ENCODE measurements at places on chromosomes 3 and 15.

DNA sequence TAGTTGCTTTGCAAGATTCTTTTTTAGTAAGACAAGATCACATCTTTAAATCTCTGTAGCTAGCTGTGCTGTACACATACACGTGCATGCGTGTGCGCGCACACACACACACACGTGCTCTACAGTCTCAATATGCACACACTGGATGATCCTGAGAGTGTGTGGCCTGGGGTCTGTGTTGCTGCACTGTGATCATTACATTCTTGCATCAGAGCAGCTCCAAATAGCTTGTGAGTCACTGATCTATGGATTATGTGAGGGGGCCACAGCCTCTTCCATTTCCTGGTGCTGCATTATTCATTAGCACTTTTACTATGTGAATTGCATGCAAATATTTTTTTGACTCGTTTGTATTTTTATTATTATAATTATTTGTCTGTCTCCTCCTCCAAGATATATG lies 34.6 kb downstream of the MCTP2 start:
- DNase-seq: no peak

DNA sequence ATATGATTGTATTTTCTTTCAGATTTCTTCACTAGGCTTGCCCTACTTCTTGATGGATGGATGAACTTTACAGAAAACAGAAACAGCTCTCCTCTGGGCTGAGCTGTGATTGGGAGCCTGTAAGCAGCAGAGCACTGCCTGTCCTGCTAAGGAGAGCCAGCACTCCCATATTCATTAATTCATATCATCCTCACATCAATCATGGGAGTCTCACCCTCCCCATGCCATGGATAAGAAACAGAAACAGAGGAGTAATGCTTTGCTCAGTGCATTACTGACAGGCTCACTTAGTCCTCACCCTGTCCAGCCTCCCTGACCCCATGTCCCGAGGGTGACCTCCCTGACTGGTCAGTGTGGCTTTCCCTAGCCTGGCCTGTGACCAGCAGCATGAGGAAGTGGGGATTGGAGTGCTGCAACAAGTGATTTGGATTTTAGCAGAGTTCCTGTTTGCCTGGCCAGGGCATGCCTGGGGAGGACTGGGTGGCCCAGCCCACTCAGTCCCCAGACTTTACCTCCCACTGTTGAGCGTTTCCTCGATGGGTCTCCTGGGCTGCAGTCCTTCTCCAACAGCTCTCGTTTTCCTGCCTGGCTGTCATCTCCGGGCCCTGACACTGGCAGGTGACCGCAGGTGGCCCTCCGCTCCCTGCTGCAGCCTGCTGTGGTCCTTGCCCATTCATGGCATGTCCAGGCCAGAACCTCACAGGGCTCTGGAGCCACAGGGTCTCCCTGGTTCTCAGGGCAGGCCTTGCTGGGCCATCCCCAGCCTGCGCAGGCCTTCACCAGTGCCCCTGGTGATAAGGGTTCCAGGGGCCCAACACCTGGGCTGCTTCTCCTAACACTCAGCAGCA lies 1.3 kb upstream of the TMIE start:
- DNase-seq: no peak

GRCh38 chr15:46222826-46223225 lies 588.0 kb downstream of the SQOR start:
- no peak for DNase-seq

GRCh38 chr3:191051037-191051436 lies 148.0 kb upstream of the OSTN start:
- DNase-seq: peak; percentile 37

- peak; percentile 89 for DNase-seq
Observed at GRCh38 chr3:17039594-17039993, 154.8 kb downstream of the PLCL2 start.

GRCh38 chr15:98012354-98012753 lies 51.9 kb downstream of the ARRDC4 start:
- no peak for DNase-seq

DNA sequence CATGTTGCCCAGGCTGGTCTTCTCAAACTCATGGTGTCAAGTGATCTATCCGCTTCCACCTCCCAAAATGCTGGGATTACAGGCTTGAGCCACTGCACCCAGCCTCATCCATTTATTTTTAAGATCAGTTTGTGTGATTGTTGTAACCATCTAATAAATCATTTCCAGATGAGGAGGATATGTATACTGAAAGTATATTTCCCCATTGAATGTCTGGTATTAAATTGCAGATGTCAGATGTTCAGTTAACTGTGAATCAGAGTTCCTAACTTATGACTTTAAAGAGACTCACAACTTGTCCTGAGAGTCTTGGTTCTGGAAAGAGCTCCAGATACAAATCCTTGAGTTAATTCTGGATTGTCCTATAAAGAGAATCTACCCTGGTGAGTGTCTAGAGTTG lies 62.4 kb downstream of the TRIM71 start:
- peak; percentile 49 for DNase-seq

- no peak for DNase-seq
Observed at GRCh38 chr3:126372413-126373145, 15.4 kb upstream of the KLF15 start.

- no peak for DNase-seq
Observed at GRCh38 chr15:90918835-90919234, 13.5 kb downstream of the HDDC3 start.

DNA sequence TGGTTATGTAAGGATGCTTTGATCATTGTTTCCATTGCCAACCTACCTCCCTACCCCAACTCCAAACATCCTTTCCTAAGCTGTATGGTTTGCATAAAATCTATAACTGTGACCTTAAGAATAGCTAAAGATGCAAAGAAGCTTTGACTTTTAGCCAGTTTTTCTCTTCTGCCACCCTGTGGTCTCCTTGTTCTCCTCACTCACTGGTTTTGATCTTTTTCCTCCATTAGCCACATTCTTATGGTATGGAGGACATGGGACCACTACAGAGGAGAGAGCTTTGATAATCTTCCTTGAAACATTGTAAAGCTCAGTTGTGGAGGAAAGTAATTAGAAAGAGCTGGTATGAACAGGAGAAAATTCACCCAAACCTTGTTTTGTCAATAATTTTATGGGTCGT lies 115.9 kb downstream of the NEK11 start:
- peak; percentile 17 for DNase-seq

- no peak for DNase-seq
Observed at GRCh38 chr3:32076566-32076965, 29.9 kb upstream of the GPD1L start.

- DNase-seq: no peak
Observed at GRCh38 chr15:78399091-78399490, 38.9 kb upstream of the IREB2 start.

DNA sequence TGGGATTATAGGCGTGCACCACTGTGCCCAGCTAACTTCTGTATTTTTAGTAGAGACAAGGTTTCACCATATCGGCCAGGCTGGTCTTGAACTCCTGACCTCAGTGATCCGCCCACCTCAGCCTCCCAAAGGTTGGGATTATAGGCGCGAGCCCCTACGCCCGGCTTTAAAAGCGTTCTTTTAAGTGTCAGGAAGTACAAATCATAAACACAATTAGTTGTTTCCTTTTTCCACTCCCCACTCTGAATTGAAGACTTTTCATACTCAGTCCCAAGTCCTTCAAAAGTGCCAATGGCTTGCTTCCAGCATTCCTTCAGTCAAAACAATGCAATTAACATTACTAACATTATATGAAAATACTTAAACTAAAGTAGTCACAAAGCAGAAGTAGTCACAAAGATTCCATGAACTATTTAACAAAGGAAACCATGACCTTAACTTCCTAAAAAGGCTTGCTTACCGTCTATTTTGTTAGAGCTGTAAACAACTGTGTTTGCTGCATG lies 8.1 kb downstream of the WDR82 start:
- peak; percentile 69 for DNase-seq

DNA sequence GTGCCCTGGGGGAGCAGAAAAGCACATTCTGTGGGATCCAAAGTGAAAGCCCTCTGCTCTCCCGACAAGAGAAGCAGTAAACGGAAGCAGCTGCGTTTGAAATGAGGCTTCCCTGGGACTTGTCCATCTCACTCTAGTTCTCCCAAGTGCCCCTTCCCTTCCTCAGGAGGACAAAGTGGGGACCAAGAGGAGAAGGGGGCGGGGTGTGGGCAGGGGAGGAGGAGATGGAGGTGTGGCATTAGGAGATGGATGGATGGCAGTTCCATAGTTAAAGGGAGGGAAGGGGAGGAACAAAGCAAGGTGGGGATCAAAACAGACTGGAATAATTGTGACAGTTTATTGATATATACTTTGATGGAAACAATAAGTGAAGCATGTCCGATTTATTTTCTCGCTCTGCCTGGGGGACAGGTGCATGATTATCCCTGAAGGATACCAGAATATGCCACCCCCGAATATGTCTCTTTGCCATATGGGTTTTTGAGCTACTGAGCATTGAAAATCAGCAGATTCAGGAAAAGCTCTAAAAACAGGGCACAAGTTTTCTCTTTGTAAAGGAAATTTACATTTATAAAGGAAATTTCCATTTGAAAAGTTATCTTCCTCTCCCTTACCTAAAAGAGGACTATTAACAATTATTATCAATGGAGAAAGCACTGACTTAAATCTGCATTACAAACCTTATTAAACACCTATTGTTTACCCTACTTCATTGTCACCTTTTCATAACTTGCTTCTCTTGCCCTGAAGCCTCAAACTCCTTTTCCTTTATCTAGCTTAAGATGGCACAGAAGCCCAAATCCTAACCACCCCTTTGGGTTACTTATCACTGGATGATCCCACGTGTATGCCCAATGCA lies 58.9 kb upstream of the DAZL start:
- no peak for DNase-seq

DNA sequence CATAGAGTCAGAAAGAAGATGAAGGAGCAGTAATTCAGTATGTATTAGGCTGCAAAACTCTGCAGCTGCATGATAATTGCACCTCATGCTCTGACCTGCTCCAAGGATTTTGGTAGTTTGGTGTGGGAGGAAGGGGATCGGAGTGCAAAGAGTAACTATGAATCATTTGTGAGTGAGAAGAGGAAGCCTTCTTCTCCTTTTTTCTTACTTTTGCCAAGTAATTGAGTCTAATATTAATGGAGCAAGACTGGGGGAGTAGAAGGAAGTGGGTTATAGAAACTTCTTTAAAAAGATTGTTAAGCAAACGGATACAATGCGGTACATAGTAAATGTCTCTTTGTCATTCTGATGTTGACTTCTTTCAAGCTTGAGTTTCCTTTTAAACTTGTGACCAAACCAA lies 276.5 kb downstream of the EDEM1 start:
- DNase-seq: no peak

DNA sequence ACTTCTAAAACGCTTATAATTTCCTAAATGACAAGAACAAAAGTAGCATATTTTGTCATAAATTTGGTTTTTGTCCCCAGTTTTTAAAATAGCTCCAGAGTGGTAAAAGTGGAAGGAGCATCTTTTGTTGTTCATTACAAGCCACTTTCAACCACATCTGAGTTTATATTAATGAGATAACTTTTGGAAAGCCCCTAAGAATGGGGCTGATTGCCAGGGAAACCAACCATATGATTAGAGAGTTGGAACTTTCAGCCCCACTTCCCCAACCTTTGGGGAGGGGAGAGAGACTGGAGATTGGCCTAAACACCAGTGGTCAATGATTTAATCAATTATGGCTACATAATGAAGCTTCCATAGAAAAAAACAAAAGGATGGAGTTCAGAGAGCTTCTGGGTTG lies 57.4 kb downstream of the CPA3 start:
- no peak for DNase-seq

- no peak for DNase-seq
Observed at GRCh38 chr15:64386291-64386690, 1.3 kb upstream of the TRIP4 start.

DNA sequence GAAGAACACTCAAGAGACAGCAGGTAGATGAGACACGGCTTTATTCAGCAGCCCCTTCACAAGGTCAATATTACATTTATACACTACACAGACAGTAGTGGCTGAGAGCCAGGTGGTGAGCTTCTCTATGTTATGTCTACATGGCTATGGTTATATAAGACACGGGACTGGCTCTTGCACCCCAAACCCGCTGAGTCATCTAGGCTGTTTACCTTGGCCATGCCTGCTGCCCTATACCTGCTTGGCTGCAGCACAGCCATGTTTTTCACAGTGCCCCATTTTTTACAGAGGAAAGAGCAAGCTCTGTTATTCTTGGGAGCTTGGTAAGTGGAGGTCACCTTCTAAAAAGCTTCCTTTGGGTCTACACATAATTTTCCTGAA lies 231.6 kb downstream of the IGSF11 start:
- DNase-seq: no peak

- DNase-seq: peak; percentile 84
Observed at GRCh38 chr3:140629357-140630137, 48.3 kb upstream of the TRIM42 start.

DNA sequence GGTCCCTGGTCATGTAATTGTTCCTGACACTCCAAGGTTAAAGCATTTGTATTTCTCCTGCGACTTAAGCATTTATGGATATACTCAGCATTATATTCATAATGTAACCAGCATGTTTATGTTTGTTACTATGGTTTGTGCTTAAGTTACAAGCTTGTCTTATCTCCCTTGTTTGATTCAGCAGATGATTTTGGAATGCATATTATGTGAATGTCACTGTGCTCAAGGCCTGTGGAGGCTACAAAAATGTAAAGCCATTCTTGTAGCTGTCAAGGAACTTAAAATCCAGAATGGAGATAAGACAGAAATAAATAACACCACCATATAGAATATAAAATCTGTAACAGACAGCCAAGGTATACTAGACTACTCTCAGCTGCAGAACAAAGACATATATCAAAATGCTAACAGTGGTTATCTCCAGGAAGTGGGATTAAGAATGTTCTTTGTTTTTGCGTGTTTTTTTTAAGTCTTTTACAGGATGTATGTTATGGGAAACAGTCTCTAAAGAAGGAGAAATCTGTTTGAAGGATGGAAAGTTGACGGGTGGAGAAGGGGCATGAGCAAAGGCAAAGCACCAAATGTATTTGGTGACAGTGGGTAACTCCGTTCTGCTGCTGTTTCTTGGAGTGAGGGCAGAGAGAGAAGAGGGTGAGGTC lies 61.4 kb downstream of the IGF2BP2 start:
- peak; percentile 36 for DNase-seq

GRCh38 chr3:55486857-55487380 lies at the start of gene WNT5A:
TSS of gene WNT5A (minus strand) at chr3:55487306. CDS start at chr3:55486985, 321 bp downstream.
- peak; percentile 71 for DNase-seq

GRCh38 chr15:35680951-35681350 lies 135.0 kb upstream of the DPH6 start:
- DNase-seq: no peak

GRCh38 chr3:136617198-136617597 lies 135.0 kb downstream of the STAG1 start:
- DNase-seq: peak; percentile 26

- DNase-seq: no peak
Observed at GRCh38 chr3:61910732-61911131, 349.4 kb downstream of the PTPRG start.

- no peak for DNase-seq
Observed at GRCh38 chr3:172314591-172315160, 133.6 kb downstream of the GHSR start.

DNA sequence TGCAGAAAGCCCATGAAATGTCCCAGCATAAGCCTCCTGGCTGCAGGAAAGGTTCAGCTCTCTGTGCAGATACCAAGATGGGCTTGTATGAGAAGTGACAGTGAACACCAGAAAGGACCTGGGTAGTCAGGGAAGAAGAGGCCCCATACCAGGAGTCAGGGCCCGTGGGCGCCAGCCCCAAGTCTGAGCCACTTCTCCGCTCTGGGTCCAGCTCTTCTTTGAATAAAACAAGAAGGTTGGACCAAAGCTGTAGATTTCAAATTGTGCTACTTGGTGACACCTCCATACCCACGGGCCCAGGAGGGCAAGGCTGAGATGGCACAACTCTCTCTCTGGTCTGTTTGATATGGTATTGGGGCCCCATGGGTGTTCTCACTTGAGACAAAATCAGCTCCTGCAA lies 261.5 kb downstream of the UACA start:
- no peak for DNase-seq

GRCh38 chr3:1561427-1561826 lies 468.6 kb downstream of the CNTN6 start:
- DNase-seq: no peak

GRCh38 chr15:32974691-32975090 lies 219.8 kb downstream of the FMN1 start:
- DNase-seq: peak; percentile 88
